IgD-negative memory B cell (primary cell): ENCODE measurements at places on chromosomes 2 and 18. TPM values are rescaled to one million over a fixed set of nuclear protein-coding genes. Genes with fewer than 3 reads are reported as not detected.

REEP1 gene
- polyA plus RNA-seq, result not detected

SPP2 gene
- not detected for polyA plus RNA-seq

SERPINB4 gene
- polyA plus RNA-seq, result not detected

L3MBTL4 gene
- polyA plus RNA-seq, result 0.61 TPM

DHRS9 gene
- 3.3 TPM for polyA plus RNA-seq

TRPM8 gene
- polyA plus RNA-seq, result not detected

DNAJC5G gene
- polyA plus RNA-seq, result not detected

CYP27A1 gene
- polyA plus RNA-seq, result 0.83 TPM

LYPD6 gene
- not detected for polyA plus RNA-seq
